ENCODE measurements at places on chromosomes 12 and 14. TPM values are rescaled to one million over a fixed set of nuclear protein-coding genes. Genes with fewer than 3 reads are reported as not detected.

DNA sequence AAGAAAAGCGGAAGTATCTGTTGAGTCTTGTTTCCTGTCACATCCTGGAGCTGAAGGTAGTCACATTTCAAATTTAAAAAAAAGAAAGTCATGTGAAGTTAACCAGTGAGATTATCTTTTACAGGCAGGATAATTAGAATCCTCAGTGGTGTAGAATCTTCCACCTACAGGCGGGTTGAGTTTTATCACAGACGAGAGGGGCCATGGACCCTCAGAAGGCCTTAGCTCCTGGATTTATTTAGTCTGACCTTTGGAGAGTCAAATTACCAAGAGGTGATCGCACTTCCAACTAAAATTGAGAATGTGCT, 13.0 kb upstream of the GNG2 start:
- no peak for DNase-seq

GRCh38 chr12:20272801-20273200, 95.5 kb upstream of the PDE3A start:
- no peak for DNase-seq

DNA sequence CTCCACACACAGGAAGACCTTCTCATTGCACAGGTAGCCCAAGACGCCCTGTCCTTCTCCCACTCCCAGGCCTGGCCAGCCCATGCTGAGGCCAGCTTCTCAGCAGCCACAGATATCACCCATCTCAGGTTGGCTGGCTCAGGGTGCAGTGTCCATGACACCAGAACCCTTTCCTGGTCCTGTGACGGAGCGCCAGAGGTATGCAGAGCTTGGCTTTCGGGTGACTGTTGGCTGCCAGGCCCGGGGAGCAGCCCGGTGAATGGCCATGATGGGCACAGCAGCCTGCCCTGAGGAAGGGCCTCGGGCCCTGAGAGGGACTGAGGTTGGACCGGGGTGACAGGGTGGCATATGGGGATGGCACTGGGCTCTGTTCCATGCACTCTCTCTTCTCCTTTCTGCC, 173.4 kb downstream of the TSPAN9 start:
- DNase-seq = no peak

Gene TC2N
- total RNA-seq = 119 TPM

Gene GLI1
- 4.2 TPM for total RNA-seq

- DNase-seq = no peak
Measured at GRCh38 chr14:90103808-90104207, 42.0 kb downstream of the KCNK13 start.

All from ureter (tissue), 1 donor.